ENCODE measurements at places on chromosomes 12 and 14.

- no peak for DNase-seq
Measured at GRCh38 chr14:88005978-88006851, 1.3 kb downstream of the GPR65 start.

GRCh38 chr12:25681580-25681979 is 128.5 kb upstream of the LMNTD1 start:
- DNase-seq: no peak

GRCh38 chr12:52662093-52662917 is 10.3 kb upstream of the KRT2 start:
- no peak for DNase-seq

DNA sequence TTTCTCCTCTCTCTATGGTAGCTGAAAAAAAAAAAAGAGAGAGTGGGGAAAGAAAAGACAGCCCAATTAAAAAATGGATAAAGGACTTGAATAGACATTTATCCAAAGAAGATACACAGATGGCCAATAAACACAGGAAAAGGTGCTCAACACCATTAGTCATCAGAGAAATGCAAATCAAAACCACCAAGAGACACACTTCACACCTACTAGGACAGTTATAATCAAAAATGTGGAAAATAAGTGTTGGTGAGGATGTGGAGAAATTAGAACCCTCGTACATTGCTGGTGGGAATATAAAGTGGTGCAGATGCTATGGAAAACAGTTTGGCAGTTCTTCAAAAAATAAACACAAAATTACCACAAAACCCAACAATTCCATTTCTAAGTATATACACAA is 172.4 kb upstream of the GRIN2B start:
- DNase-seq: no peak

GRCh38 chr14:20559461-20559904 is 1.4 kb downstream of the RNASE9 start:
- no peak for DNase-seq

DNA sequence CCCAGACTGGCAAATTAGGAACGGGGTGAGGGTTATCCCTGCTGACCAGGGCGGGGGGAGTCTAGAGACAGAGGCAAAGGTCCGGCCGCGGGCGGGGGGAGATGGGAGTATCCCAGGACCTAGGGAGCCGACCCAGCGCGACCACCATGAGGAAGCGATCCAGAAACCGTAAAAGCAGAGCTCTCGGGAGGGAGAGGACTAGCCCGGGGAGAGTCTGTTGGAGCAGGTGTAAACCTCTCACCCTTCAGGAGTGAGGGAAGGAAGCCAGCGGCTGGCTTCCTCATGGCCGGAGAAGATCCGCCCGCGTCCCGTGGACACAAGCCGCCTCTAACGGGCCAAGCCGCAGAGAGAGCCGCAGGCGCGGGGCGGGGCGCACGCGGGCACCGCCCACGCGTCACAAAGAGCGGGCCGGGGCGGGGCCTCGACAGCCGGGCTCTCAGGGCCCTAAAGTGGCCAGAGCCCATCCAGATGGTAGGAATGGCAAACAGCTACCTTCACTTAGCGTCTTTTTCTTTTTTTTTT is at the start of gene ACRBP:
Gene ACRBP, minus strand, starts transcription at position 350 of the 522 bp plus-strand sequence. Its CDS starts 66 bp downstream, at position 284.
- no peak for DNase-seq

GRCh38 chr12:4630262-4630661 is 18.6 kb downstream of the AKAP3 start:
- no peak for DNase-seq

DNA sequence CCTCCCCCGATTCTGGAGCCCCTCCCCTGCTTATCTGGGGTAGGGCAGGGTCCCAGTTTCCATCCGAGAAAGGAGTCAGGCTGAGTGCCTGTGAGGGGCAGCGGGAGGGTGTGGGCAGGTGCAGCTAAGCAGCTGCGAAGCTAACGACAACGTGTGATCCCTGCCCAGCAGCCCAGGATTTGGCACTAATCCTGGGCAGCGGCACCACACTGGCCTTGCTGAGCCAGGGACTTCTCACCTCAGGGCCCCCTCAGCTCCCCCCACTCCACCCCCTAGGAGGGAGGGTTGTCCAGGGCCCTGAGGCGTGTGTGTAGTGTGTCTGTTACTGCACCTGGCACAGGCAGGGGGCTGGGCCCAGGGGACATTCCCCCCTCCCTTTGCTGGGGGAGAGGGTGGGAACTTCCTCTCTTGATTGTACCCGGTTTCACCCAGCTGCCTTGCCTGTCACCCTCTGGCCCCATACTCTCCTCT is 1.8 kb downstream of the SMIM41 start:
- no peak for DNase-seq

- DNase-seq: no peak
Measured at GRCh38 chr12:32155961-32156529, 49.4 kb downstream of the BICD1 start.

DNA sequence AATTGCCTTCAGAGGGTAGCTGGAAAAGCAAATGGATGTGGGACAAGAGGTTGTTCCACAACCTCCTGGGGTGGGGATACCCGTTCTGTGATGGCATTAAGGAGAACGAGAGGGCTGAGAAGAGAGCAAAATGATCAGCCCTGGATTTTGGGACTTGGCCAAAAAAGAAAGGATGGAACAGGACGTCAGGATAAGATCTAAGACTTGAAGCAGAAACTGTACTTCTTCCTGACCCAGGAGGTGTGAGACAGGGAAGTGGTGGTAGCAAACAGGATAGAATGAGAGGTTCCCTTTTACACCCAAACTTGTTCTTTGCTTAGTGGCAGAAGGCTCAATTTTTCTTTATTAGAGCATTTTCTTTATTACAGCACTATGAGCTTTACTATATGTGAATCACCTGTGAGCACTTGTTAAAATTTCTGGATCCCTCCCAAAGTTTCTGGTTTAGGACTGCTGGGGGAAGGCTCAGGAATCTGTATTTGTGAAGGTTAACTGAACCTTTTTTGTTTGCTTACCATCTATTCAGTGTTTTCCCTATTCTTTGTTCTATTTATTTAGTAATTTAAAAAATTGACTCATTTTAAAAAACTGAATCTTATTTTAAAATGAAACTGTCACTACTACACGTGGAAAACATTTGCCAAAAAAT is 59.2 kb downstream of the ERC1 start:
- DNase-seq: no peak

DNA sequence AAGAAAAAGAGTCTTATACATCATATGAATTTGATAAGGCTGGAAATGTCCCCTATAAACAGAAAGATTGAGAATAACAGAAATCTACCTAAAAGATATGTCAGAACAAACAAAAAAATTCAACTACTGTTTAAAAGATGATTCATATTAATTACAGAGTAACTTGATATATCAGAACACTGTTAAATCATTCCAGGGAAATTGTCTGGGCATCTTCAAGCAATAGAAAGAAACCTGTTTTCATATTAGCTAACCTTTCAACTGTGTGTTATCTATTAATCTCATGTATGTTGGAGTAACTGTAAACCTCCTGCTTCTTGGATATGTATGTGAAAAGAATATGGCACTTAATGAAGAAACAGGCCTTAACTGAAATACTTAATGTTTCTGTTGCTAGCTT is 96.7 kb downstream of the NUBPL start:
- DNase-seq: no peak

GRCh38 chr14:71148627-71149026 is 241.4 kb downstream of the PCNX1 start:
- DNase-seq: no peak

DNA sequence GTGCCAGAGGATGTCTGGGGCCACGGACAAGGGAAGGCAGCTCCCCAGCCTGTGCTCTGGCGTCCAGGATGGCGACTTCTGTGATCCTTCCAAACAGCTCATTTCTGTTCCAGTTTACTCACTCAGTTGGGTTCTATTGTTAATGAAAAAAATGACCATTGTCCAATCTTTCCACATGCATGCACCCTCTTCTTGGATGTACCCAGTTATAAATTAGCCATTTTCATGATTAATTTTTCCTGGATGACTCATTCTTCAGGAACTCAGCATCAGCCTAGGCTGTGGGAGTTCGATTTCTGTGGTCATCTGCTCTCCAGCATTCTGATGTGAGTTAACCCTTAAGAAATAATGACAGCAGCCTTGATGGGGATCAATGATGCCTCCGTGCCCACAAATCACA is 926.8 kb downstream of the BCL11B start:
- no peak for DNase-seq

DNA sequence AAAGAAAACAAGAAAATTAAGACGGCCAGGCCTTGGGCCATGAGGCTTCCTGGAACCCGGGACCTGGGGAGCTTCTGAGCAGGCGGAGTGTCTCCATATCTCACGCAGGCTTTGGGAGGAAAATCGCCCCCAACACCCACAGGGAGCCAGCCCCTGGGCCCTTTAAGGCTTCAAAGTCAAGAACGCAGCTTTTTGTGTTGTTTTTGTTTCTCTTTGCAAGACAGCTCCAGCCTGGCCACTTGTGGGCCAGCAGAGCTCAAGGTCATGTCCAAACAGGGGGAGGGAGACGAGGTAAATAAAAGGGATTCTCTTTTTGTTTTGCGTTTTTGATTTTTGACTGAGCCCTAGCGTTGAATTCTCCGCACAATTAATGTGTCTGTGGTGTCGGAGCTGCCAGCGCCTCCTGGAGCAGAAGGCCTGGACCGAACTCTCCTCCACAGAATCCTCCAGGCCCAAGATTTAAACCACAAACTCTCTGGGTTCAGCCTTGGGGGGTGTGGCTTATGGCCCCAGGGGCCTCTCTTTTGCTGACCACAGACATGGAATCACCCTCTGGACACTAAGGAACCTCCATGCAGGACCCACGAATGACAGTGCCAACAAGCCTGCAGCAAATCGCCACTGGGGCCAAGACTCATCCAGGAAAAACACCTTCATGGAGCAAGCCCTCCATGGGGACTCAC is 8.2 kb downstream of the SCARB1 start:
- DNase-seq: peak; percentile 20

DNA sequence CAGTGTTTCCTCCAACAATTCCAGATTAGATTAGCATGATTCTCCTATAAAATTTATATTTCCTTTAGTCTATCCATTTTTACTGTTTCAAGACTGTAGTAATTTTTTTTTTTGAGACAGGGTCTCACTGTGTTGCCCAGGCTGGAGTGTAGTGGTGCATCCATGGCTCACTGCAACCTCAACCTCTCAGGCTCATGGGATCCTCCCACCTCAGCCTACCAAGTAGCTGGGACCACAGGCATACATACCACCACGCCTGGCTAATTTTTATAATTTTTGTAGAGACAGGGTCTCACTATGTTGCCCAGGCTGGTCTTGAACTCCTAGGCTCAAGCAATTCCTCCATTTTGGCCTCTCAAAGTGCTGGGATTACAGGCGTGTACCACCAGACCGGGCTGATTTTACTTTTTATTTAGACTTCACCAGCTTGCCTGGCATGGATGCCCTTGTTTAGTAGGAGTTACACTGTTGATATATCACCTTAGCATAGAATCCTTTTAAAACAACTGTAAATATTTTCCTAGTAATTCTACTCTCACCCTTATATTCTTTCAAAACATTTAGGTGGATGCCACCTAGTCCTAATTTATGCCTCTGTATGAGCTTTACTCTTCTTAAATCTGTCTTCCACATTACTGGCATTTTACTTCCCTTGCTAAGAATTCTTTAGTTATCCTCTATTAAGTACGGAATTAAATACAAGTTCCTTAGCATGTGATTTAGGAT is 55.8 kb upstream of the LIMA1 start:
- no peak for DNase-seq

DNA sequence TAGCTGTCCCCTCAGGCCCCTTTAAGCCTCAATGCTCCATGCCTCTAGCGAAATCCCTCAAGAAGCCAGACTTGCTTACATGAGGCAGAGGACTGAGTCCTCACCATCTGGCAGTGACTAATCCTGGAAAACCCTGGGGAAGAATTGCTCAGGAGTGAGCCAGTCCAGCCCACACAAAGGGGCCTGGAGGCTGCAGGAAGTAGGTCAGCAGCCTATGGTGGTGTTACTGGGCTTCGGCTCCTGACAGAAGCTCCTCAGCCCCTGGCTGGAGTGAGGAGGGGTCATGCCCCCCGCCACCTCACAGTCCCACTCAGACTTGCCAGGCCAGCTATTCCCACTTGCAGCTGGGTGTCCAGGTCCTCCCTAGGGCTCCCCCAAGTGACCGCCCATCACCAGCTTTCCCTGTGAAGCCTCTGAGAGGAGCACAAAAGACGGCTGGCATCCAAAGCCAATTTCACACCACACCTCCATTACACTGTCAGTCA is 250.5 kb downstream of the DPF3 start:
- DNase-seq: peak; percentile 91

- DNase-seq: no peak
Measured at GRCh38 chr12:121514184-121514742, 66.6 kb downstream of the KDM2B start.

DNA sequence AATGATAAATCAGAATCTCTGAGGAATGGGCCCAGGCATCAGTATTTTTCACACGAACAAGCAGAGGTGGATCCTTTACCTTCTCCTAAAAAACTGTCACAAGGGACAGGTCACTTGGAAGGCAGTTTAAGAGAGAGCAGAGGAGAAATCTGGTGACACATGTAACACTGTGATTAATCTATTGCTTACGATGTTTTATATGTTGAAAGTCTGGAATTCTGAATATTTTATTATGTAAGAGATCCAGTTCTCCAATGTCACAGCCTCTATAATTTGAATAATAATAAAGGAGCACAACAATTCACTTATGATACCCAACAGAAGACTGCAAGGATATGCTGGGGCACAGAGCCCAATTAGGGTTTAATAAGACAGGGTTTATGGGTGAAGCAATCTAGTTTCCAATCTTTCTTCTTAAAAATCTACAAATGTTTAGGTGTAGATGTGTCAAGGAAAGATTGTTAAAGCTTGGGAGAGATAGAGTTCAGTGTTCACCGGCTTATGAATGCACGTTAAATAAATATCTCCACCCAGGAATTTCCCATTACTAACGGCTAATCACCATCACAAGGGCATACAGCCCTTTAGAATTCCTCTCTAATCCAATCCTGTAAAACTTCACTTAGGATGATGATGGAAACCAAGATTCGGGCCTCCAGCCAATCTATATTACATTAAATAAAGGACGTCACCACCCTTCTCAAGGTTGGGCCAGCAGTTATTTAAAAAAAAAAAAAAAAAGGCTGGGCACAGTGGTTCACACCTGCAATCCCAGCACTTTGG is 23.4 kb downstream of the DUSP16 start:
- no peak for DNase-seq

DNA sequence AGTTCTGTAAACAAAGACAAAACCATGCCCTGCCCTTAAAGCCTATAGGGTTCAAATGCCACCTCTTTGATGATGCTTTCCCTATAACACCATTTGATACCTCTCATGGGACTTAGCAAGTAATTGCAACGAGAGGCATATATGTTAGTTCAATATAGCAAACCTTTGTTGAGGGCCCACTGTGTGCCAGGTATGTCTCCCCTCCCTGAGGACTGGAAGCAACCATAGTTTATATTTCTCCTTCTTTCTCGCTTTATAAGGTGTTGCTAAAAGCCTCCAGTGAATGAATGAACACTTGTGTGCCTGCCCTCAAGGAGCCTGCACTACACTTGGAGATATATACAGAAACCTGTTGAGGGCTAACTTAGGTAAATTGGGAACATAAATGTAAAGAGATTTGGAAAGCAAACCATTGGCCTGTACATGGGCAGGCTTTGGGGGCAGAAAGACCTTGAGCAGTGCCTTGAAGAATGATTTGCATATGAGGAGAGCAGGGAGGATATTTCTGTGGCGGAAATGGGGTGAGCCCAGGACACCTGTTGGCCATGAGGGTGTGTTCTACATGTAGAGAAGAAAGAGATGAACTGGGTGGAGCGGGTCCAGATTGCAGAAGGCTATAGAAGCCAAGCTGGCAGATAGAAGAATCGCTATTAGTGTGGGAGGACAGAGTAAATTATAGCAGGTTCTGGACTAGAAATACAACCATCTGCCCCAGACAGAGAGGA is 1.8 kb upstream of the CKAP4 start:
- no peak for DNase-seq
